ENCODE measurements at places on chromosomes 6 and 20.

GRCh38 chr20:11227602-11228001 is 553.8 kb upstream of the JAG1 start:
- no peak for DNase-seq

- DNase-seq, result peak; percentile 55
These were observed 60.0 kb upstream of the BTN3A2 start for GRCh38 chr6:26304797-26305640.

DNA sequence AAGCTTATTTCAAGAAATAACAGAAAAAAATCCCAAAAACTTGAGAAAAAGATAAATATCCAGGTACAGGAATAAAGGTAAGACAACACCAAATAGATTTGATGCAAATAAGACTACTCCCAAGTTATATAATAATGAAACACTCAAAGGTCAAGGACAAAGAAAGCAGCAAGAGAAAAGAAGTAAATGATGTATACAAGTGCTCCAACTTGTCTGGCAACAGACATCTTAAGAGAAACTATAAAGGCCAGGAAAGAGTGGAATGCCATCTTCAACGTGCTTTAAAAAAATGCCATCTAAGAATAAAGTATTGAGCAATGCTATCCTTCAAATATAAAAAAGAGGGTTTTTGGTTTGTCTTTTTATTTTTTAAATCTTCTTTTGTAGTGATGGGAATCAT is 54.2 kb downstream of the REV3L start:
- no peak for DNase-seq

- DNase-seq, result no peak
These were observed 48.7 kb downstream of the PDYN start for GRCh38 chr20:1945134-1945618.

- no peak for DNase-seq
These were observed 7.1 kb upstream of the ZNF318 start for GRCh38 chr6:43376551-43376981.

DNA sequence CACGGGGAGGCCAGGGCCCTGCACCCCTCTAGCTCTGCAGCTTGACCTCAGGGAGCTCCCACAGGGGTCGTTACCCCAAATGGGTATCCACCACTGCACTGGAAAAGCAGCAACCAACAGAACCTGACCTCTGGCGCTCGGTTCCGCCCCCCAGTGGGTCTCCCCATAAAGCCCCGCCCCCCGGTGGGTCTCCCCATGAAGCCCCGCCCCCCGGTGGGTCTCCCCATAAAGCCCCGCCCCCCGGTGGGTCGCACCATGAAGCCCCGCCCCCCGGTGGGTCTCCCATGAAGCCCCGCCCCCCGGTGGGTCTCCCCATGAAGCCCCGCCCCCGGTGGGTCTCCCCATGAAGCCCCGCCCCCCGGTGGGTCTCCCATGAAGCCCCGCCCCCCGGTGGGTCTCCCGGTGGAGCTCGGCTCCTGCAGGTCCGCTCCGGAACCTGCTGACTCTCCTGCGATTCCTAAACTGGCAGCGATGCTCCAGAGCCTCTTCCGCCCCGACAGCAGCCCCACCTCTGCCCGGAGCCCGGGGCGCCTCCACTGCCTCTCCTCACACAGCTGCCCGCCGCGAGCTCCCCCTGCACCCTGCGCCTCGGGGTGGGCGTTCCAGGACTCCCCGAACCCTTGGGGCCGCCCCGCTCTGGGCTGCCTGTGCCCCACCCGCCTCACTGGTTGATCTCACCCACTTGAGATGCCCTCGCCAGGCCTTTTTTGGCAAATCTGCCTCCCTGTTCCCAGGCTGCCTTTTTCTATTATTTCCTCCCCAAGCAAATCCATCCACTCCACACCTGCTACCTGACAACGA is 12.1 kb downstream of the SLC2A4RG start:
- DNase-seq, result no peak

- no peak for DNase-seq
These were observed 137.6 kb downstream of the CLIC5 start for GRCh38 chr6:45877970-45878590.

DNA sequence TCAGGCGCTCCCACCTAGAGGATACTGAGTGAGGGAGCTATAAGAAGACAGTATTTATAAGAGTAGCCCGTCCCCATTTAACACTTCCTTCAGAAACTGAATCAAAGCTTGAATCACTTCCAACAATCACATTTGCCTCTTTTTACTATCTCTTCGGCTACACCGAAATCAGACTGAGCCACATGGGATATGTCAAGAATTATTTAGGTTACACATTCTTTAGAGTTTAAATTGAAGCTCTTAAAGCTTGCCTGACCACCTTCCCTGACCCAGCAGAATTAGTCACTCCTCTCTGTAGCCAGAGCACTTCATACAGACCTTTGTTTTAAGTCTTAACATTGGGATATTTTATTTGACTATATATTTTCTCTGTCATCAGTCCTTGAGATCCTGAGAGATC is 163.7 kb downstream of the MAFB start:
- no peak for DNase-seq

DNA sequence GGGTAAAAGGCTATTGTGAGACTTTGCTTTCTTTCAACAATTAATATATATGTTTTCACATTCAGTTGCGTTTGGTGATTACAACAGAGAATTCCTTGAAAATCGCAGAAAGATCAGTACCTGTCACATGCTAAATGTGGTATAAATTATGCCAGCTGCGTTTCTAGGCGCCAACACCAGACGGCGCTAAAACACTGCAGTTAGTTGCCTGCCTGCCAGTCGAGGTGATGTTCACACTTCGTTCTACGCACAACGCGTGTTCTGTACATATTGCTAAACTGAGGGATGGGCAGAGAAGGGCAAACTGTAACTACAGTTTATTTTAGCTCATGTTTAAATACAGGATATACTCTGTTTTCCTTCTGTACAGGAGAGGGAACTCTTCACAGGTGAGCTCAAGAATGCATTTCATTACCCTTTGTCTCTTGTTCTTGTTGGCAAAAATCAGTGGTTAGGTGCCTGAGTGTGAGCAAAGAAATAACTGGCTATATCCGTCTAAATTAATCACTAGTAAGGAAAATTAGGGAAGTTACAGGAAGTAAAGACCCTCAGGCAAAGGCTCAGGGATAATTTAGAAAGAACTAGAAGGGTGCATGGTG is 100.1 kb upstream of the RGS17 start:
- DNase-seq, result no peak

DNA sequence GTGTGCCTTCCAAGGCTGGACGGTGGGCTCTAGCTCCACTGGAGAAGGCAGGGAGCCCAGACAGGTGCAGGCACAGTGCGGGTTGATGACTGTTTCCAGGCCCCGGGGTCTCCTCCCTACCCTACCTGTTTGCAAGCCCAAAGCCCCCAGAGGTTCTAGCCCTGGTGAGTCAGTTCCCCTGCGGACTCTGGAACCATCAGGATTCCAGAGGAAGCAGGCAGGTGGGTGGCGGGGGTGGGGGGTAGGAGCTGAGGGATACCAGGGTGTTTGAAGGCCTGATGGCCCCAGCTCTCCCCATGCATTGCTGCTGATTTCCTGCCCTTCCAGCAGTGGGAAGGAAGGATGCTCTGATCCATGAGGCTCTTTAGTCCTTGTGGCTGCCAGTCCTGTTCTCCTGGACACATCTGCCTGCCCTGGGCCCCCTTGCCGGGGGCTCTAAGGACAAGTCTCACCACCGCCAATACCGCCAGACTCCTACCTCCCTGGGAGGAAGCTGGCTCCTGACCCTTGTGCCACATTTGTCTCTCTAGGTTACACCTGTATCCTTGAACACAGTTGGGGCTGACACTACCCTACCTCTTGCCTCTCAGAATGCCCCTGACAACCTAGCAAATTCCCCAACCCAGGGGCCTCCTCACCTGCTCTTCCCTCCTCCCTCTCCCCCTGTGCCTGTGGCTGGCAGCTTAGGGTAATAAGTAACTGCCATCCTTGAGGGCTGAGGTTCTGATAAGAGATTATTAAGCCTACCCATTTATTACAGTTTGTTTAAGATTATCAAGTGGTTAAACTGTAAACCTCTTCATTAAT is 21.7 kb downstream of the KCNK5 start:
- DNase-seq, result no peak

DNA sequence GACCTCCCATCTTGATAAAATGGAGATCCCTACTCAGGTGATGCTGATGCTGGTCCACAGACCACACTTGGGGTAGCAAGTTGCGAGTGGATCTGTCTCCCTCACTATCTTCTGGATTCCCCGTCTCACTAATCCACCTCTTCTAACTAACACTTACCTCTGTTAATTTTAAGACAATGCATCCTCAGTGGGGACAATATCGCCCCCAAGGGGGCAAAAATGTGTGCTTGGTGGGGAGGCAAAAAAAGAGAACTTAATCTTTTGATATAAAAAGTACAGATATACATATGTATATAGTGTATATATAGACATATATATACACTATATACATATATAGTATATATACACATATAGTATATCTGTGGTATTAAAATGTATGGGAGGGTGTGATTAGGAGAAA is 4.3 kb downstream of the LRFN2 start:
- DNase-seq, result no peak

DNA sequence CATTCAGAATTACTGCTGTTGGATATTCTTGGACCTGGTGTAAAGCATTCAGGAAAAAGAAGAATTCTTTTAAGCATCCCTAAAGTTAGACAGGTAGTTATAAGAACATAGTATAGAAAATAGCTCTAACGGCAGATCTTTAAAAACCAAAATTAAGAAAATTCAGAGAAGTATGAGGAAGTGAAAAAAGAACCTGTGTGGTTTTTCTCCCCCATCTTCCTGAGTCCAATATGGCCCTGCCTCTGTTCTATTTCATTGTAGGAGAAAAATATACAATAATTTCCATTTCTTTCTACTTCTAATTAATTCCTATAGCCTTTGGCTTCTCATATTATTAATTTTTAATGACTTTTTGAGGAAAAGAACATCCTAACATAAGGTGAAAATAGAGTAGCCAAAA is 47.1 kb downstream of the FHL5 start:
- no peak for DNase-seq

DNA sequence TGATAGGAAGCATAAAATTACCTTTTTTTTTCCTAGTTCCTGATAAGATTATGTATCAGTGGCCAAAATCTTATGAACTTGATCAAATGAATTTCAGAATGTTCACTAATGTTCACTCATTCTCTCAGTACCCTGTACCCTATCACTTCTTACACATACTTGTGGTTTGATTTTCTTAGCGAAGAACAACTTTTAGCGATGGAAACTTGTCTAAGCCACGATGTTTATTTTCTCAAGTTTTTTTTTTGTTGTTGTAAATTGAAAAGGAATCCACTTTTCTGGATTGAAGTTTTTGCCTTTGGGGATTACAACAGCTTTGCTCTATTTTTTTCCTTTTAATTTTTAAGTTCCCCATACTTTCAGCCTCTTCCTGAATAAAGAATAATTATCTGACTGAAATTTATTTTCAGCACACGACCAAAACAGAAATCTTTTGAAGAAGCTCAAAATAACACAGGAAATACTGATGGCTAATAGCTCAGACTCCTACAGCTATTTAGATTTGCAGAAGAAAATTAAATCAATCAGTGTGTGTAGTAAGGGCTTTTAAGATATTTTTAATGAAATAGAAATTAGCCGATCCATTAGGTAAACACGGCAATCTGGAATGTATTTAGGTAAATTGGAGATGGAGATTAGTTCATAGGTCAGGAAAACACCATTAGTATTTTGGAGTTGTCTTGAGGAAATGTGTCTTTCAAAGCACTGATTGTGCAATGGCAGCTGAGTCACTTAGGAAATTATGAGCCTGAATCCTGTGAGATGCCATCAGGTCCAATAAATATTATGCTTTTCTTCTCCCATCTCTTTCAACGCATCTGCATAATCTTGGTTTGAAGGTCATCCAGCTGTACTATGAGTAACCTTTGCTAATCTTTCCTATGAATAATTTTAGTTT is 217.5 kb downstream of the GJA1 start:
- DNase-seq, result no peak

DNA sequence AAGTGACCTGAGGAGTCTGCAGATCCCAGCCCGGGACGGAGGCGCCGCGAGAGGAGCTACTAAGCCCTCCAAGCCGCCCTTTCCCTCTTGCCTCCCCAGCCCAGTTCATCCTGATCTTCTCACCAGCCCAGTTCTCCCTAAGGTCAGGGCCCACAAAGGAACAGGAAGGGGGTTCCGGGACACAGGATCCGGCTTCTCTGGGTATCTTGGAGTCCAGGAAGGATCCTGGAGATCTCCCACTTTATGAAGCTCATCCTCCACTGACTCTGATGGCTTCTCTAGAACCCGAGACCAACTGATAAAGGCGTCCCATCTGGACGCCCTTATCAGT is 36.9 kb upstream of the HLA-C start:
- DNase-seq, result no peak

DNA sequence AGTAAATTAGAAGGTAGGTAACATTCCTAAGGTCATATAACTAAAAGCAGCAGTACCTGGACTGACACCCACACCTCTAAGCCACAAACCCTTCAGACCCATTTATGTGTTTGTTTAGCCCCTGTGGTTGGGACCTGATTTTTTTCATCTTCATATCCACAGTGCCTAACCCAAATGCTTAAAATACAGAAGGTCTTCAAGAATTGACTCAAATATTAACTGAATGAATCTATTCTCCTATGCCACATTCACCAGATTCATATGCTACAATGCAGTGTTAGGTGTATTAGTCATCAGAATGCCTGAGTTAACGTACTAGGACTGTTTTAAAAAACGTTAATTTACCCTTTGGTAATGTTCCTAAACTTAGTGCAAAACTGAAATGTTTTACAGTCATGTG is 124.8 kb downstream of the AHI1 start:
- no peak for DNase-seq

DNA sequence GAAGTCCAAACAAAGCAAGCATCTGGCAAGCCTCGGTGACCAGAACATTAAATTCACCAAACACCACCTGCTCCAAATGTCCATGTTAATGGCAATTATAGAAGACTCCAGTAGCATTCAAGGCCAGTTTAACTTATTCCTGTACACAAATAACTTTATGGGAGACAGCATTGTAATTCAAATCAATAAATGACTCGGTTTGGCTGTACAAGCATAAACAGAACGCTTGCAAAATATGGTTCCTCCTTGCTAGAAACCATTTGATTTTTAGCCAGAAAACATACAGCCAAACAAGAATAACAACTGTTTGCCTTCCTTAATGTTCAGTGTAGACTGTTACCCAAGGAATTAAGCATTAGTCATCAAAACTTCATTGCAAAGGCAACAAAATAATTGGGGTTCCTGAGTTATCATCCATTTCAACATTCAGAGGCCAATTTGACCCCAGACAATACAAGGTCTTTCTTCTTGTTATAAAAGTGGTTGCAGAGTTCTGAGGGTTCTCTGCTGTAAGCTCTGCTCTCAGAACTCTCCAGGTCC is 125.1 kb downstream of the BFSP1 start:
- no peak for DNase-seq

- no peak for DNase-seq
These were observed 80.2 kb upstream of the ASF1A start for GRCh38 chr6:118813775-118814174.

DNA sequence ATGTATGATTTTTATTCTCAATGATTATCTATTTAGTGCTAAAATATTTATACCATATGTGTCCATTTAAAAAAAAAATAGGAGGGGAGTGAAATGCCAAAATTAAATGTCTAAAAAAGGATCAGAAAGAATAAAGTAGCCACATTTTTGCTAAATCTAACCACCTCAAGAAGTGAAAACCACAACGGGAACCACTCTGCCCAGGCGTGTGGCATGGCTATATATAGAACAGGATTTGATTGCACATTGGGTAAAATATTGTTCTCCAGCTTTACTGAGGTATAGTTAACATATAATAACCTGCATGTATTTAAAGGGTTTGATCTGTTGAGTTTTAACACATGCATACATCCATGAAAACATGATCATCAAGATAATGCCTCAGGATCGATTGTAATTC is 19.0 kb upstream of the AFDN start:
- no peak for DNase-seq

GRCh38 chr6:45003387-45003786 is 324.7 kb upstream of the RUNX2 start:
- no peak for DNase-seq

GRCh38 chr6:120328521-120328920 is 979.0 kb upstream of the MAN1A1 start:
- DNase-seq, result no peak

All from NCI-H2227 treated with DMSO at 0.1 percent for 48 hours (cell line).